ENCODE measurements at places on chromosomes 2 and 18.

DNA sequence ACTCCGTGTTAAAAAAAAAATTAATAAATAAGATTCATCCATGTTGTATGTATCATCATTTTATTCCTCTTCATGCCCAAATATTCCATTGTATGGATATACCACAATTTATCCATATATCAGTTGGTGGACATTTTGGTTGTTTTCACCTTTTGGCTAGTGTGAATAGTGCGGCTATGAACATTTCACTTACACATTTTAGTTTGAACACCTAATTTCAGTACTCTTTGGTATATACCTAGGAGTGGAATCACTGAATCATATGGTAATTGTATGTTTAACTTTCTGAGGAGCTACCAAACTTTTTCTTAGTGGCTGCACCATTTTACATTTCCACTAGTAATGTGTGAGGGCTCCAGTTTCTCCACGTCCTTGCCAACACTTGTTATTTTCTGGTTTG lies 20.0 kb downstream of the CDCA7 start:
- no peak for DNase-seq

- no peak for DNase-seq
These were observed 35.1 kb downstream of the KCNJ13 start for GRCh38 chr2:232741294-232741693.

GRCh38 chr2:240893363-240893844 lies 2.6 kb downstream of the MAB21L4 start:
- DNase-seq = no peak

DNA sequence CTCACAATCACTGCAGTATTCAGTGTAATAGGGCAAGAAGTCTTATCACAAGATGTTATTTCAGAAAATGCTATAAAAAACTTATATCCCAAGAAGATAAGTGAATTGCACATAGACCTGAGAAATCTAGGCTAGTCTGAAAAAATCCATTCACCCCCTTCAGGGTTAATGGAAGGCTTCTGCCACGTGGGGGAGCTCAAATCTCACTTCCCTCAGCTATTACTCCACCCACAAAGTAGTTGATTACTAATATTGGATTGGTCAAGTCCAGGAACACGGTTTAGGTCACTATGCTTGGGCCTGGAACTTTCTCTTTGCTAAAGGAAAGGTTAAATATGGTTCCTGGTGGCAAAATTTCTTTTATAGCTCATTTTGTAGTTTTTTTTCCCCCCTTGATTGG lies 51.2 kb upstream of the ADAM23 start:
- DNase-seq = peak; percentile 29

DNA sequence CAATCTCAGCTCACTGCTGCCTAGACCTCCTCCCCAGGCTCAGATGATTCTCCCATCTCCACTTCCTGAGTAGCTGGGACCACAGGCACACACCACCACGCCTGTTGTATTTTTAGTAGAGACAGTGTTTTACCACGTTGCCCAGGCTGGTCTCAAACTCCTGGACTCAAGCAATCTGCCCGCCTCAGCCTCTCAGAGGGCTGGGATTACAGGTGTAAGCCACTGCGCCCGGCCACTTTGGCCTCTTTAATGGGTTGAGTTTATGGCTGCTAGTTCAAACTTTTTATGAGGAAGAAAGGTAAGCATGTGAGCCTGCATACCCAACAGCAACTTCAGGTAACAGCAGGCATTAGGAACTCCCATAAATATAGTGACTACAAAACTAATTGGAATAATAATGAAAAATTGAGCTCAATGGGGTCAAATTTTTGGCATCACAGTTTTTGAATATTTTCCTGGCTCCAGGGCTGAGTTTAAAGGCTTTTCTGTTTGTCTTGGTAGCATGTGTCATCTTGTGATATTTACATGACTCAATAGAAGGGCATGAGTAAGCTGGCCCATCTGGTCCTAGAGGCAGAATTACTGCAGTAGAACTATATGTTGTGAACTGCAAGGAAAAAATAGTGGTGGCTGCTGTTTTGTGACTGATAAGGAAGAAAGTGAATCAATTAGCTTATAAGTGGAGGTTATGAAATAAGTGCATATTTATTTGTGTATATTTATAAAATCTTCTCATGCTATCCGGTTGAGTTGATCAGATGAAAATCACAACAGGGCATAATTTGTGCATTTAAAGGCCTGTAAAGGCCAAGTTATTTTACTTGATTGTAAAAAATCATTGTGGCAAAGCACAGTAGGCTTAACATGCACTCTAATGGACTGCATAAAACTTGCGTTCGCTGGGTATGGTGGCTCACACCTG lies 24.8 kb downstream of the GALM start:
- peak; percentile 66 for DNase-seq

DNA sequence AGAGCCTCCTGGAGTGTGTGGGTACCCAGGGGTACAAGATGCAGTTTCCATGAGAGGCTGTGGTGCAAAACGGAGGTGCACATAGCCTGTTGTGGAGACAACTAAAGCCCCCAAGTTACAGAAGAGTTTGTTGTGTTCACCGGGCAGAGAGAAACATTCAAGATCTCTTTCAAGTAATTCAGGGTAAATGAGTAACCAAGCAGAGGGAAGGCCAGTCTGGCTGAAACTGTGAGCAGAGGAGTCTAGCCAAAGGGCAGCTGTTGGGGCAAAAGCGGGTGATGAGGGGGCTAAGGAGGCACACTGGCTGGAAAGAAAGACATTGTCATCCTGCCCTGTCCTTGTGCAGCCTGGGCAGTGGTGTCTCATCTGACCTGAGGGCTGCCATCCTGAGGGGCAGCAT lies 52.0 kb downstream of the CXCR4 start:
- DNase-seq = no peak

- no peak for DNase-seq
These were observed 192.2 kb upstream of the HS6ST1 start for GRCh38 chr2:128510701-128511397.

- no peak for DNase-seq
These were observed 32.7 kb downstream of the CTDP1 start for GRCh38 chr18:79712206-79712857.

DNA sequence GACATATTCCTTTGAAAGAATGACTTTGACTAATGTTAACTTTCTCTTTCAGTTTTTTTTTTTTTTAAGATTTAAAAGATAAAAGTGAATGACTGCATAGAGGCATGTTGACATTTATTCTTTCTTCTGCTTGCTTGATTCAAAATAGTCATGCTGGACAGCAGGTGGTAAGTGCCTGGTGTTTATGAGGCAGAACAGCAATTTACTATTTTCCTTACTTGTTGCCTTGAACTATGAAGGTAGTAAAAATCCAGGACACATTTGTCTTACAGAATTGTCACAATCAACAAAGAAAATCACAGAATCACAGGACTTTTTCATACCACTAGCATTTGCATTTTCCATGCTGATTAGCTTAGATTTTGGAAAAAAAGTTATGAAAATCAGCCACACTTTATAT lies 388.3 kb downstream of the CTNNA2 start:
- DNase-seq = no peak

- DNase-seq = peak; percentile 77
These were observed 102.5 kb downstream of the ATL2 start for GRCh38 chr2:38274286-38275276.

GRCh38 chr2:8779795-8780671 lies 57.4 kb downstream of the KIDINS220 start:
- no peak for DNase-seq

GRCh38 chr18:34223893-34224422 lies 755 bp downstream of the NOL4 start:
- no peak for DNase-seq

GRCh38 chr2:239557516-239557915 lies 156.7 kb upstream of the HDAC4 start:
- no peak for DNase-seq

DNA sequence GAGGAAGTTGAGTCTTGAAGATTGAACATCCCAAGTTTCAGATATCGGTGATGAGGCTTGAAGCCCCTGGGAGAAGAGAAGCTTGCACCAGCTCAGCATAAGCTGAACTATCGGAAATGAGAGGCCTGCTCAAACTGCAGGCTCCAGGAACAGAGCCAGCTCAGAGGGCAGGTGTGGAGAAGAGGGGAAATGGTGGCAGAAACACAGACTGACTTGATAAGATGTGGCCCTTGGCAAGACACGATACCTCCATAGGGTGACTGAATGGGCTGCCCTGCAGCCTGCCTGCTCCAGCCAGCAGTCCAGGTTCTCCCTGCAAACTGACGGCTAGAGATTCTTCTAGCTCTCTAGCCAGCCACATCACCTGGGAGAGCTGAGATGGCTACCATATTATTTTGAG lies 86.6 kb downstream of the MYT1L start:
- DNase-seq = no peak

GRCh38 chr2:196183172-196183473 lies 11.7 kb upstream of the STK17B start:
- DNase-seq = no peak

DNA sequence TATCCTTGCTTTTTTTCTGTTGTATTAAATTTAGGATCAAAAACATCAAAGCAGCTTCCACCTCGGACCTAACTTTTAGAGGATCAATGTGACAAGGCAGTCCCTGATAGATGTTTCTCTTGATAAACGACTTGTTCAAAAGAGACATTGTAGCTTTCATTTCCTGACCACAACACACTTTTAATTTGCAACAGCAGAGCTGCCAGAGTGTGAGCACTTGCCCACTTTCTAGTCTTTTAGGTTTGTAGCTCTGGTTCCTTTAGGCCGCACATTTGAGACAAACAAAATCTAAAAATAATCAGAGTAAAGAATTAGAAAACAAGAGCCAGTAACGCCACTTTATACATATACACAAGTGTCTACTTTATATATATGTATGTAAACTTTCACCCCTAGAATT lies 3.1 kb downstream of the FIGN start:
- peak; percentile 50 for DNase-seq

GRCh38 chr2:161956738-161957137 lies 117.3 kb downstream of the DPP4 start:
- no peak for DNase-seq

DNA sequence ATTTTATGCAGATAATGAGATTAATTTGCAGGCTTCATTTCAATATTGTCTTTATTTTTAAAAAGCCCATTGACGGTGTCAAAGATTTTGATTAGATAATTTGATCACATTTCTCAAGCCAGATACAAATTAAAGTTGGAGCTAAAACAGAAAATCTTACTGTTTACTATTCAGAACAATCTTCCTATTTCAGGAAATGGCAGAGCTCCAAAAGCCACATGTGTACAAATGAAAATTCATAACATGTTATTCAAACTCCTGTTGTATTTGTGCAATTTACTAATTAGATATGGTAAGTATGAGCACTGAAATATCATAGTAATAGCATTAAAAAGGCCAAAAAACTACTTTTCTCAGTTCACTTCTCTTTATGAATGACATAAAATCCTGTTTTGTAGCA lies 682.9 kb downstream of the KCNJ3 start:
- DNase-seq = no peak
